ENCODE measurements at places on chromosomes 3 and 15. TPM values are rescaled to one million over a fixed set of nuclear protein-coding genes. Genes with fewer than 3 reads are reported as not detected.

GRCh38 chr3:188529228-188529627 is 375.3 kb downstream of the LPP start:
- no peak overlapping the region for H3K27ac ChIP-seq
- H3K4me3 ChIP-seq, result no peak overlapping the region
- peaks cover 62% of the 10 kb centered on the region for H3K4me1 ChIP-seq
- no peak for DNase-seq

DNA sequence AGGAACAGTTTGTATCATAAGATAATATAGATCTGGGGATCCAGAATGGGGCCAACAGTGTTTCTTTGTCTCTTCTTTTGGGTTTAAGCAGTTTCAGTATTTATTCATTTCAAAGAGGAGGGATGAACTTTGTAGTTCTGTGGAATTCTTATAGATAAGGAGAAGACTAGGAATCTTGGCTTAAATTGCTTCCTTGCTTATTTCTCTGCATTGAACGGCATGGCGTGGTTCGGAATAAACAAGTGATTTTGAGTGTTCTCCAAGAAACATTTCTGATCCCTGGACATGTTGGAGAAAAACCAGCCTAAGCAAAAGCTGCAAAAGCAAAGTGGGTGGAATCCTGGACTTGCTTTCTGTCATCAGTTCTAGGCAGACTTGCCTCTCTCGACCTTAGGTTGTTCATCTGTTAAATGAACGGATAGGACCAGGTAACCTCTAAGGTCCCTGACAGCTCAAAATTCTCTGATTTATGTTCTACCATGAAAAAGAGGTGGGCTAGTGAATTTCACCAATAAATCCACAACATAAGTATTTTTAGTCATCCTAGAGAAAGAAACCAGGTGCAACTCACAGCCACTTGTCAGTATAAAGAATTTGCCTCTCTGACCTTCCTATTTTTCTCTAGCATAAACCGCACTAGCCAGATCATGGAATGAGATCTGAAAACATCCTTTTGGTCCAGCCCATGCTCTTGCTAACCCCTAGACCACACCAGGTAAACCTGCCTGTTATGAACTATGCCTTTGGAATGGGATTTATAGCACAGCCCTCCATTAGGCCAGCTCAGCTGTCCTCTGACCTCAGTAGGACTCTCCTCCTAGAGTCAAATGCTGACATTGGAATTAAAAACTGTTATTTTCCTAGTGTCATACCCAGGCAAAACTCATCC is 78.8 kb downstream of the CLDN11 start:
- peaks cover 24% of the 10 kb centered on the region for H3K4me1 ChIP-seq
- H3K4me3 ChIP-seq, result no peak overlapping the region
- DNase-seq, result no peak
- no peak overlapping the region for H3K27ac ChIP-seq
- peaks cover 3% of the 10 kb centered on the region for H3K36me3 ChIP-seq
- H3K27me3 ChIP-seq, result no peaks in the 10 kb centered on the region

Gene CHST14
- total RNA-seq, result 48.8 TPM

- H3K4me3 ChIP-seq, result no peak overlapping the region
- no peaks in the 10 kb centered on the region for H3K27me3 ChIP-seq
- DNase-seq, result no peak
- no peaks in the 10 kb centered on the region for H3K36me3 ChIP-seq
- H3K27ac ChIP-seq, result no peak overlapping the region
Measured at GRCh38 chr15:53110999-53111398, 320.9 kb upstream of the ONECUT1 start.

DNA sequence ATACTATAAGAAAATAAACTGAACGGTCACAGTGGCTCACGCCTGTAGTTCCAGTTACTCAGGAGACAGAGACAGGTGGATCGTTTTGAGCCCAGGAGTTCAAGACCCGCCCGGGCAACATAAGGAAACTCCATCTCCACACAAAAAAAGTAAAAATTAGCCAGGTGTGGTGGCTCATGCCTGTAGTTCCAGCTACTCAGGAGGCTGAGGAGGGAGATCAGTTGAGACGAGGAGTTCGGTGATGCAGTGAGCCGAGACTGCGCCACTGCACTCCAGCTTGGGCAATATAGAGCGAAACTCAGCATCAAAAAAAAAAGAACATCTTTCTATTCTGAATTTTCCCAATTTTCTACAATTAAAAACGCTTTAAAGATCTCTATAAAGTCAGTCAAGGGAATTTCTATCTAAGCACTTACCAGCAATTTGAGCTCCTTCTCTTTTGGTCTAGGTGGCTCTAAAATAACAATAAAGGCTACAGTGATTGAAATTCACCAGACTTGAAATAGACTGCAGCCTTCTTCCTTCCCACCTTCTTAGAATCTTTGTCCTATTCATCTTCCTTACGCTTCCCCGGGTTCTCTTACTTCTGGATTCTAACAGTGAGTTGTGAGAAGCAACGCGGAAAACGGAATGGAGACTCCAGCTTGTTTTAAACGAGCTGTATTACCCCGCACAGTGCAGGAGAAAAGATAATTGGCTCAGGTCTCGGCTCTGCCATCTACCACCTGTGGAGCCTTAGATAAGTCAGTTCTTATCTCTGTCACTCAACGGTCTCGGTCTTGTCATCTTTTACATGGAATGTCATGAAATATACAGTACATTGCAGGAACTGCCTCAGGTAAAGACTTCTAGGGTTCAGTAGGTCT is 812 bp upstream of the SEC62 start:
- H3K4me1 ChIP-seq, result peaks cover 36% of the 10 kb centered on the region
- H3K4me3 ChIP-seq, result peak overlapping the region; percentile 93
- H3K27ac ChIP-seq, result peak overlapping the region; percentile 97
- peaks cover 24% of the 10 kb centered on the region for H3K27me3 ChIP-seq

GRCh38 chr3:69385723-69386555 is at the start of gene FRMD4B:
TSS of gene FRMD4B (minus strand) at chr3:69386088. CDS start at chr3:69385989, 99 bp downstream.
- peaks cover 12% of the 10 kb centered on the region for H3K4me1 ChIP-seq
- H3K27me3 ChIP-seq, result peaks cover 2% of the 10 kb centered on the region
- H3K27ac ChIP-seq, result no peak within 1 kb of the TSS
- H3K4me3 ChIP-seq, result peak within 1 kb of the TSS; percentile 62
- DNase-seq, result peak; percentile 86

DNA sequence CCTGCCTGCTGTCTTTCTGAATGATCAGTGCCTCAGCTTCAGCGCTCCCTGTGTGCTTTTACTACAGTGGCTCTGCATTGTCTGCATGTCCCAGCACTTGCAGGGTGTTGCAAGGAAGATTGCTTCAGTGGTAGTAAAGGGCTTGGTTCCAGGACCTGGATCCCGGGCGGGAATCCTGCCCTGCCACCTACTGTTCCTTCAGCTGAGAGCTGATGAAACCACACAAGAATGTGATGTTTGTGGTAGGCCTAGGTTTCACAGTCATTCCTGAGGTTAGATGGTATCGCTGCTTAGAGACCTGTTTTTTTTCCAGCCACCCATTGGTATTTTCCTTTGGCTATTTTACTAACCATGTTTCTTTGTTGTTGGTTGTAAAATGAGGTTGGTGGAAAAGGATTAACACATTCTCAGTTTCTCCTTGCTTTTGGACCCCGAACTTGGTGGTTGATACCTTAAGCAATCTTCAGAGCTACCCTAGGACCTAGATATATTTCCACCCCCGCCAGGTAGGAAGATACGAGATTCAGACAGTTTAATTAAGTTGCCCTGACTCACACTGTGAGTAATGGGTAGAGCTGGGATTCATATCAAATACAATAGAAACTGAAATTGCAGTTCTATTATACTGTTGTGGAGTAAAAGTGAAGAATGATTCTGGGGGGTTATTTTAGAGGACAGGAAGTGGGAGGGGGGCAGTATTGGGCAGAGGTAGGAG is 11.4 kb downstream of the GPR87 start:
- no peaks in the 10 kb centered on the region for H3K36me3 ChIP-seq
- H3K27ac ChIP-seq, result peak overlapping the region; percentile 71
- peaks cover 20% of the 10 kb centered on the region for H3K4me1 ChIP-seq
- no peaks in the 10 kb centered on the region for H3K27me3 ChIP-seq
- no peak overlapping the region for H3K4me3 ChIP-seq

DNA sequence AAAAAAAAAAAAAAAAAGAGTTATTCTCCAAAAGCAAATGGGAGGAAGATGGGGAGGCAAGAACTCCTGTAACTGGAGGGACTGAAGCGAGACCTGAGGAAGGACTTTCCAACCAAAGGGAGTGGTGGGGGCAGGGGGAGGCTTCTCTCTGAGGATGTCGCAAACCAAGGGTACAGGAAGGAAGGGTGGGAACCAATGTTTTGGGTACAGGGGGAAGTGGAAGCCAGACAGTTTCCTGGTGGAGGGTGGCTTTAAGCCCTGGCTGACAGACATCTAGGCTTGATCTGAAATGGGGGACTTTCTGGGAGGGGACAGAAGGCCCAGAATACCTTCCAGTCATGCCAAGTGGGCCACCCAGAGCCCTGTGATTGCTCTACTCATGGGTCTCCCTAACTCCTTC is 27.0 kb downstream of the VIPR1 start:
- H3K36me3 ChIP-seq, result no peaks in the 10 kb centered on the region
- H3K4me3 ChIP-seq, result no peak overlapping the region
- no peaks in the 10 kb centered on the region for H3K4me1 ChIP-seq
- no peak overlapping the region for H3K27ac ChIP-seq
- DNase-seq, result no peak

DNA sequence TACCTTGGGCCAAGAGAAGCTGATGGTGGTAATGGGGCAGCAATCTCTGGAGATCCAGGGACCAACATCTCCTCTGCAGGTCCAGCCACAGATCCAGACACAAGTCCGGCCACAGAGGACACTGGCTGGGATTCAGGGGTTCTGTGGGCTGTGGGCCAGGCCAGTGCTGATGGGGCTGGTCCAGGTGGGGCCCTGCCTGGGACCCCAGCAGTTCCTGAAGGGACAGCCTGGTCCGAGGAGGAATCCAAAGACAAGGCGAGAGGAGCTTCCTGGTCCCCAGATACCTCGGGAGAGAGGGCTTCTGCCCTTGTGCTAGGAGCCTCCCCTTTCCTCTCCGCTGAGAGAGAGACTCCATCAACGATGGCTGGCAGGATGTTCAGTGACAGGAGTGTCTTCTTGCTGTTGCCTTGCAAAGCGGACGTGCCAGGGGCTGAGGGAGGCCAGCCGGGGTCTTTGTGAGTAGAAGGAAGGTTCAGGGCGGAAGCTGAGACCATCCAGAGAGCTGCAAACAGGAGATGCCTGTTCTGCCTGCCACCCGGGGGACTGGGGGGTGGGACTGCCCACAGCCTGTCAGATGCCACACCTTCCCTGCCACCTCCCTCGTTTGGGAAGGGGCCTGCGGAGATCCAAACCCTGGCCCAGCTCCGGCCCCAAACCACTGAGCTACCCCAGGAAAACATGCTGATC is 24.5 kb upstream of the GOLGA6C start:
- no peak overlapping the region for H3K4me3 ChIP-seq
- peaks cover 23% of the 10 kb centered on the region for H3K27me3 ChIP-seq
- DNase-seq, result no peak
- H3K27ac ChIP-seq, result no peak overlapping the region
- H3K4me1 ChIP-seq, result no peaks in the 10 kb centered on the region

DNA sequence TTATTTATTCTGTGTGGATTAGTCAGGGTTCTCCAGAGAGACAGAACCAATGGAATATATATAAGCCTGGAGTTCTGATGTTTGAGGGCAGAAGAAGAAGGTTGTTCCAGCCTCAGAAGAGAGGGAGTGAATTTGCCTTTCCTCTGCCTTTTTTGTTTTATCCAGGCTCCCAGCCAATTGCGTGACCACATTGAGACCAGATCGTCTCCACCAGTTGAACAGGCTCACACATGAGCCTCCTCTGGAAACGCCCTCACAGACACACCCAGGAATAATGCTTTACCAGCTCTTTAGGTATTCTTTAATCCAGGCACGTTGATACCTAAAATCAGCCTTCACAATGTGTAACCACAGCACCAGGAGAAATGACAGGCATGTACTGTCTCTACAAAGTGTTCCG is 923.1 kb downstream of the TBL1XR1 start:
- no peak overlapping the region for H3K4me3 ChIP-seq
- H3K36me3 ChIP-seq, result no peaks in the 10 kb centered on the region
- no peak for DNase-seq
- H3K27me3 ChIP-seq, result peaks cover 11% of the 10 kb centered on the region
- no peaks in the 10 kb centered on the region for H3K4me1 ChIP-seq

Gene NUP210
- 1.5 TPM for total RNA-seq

DNA sequence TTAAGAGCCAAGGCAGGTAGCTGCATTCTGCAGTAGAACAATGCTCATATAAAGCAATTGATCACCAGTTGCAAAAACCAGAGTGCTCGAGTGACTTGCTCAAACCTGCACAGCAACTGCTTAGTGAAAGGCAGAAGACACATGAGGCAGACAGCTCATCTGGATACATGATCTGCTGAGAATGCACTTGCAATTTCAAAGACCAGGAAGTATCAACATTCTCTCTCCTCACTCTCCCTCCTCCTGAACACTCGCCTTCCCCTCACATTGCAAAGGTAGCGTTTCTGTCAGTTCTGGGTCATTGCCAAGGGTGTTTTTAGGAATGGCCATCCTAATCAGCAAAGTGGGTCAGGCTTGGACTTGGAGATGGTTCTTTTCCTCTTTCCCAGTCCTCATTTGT is 61.0 kb downstream of the BFSP2 start:
- H3K4me1 ChIP-seq, result peaks cover 47% of the 10 kb centered on the region
- no peaks in the 10 kb centered on the region for H3K36me3 ChIP-seq
- peak overlapping the region; percentile 74 for H3K27ac ChIP-seq
- DNase-seq, result no peak
- H3K4me3 ChIP-seq, result no peak overlapping the region

- H3K36me3 ChIP-seq, result no peaks in the 10 kb centered on the region
- peak overlapping the region; percentile 69 for H3K27ac ChIP-seq
- no peak overlapping the region for H3K4me3 ChIP-seq
- no peak for DNase-seq
- H3K4me1 ChIP-seq, result peaks cover 45% of the 10 kb centered on the region
Measured at GRCh38 chr15:58438956-58439355, 7.2 kb downstream of the LIPC start.

DNA sequence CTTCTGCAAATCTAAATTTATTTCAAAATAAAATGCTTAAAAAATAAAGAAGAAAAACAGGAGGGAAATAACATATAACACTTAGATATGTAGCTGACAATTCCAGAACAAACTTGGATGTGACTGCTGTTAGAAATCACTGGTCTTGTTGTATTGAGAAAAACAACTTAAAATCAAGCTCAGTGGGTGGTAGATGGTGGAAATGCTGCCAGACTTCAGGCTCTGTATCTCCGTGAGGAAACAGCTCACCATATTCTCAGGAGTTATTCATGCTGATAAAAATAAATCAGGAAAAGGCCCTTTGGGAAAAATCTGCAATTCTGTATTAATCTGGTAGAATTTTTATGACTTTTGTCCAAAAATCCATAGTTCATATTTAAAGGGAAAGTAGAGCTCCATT is 477.6 kb downstream of the RAP2B start:
- H3K27ac ChIP-seq, result no peak overlapping the region
- peaks cover 6% of the 10 kb centered on the region for H3K27me3 ChIP-seq
- H3K4me3 ChIP-seq, result no peak overlapping the region
- no peak for DNase-seq
- no peaks in the 10 kb centered on the region for H3K4me1 ChIP-seq

Measured in osteocyte (in vitro differentiated cells).